Activated CD8-positive, alpha-beta memory T cell treated with anti-CD3 and anti-CD28 coated beads, Interleukin-2, amount 50 U/mL, for 48 hours (primary cell): ENCODE measurements at places on chromosomes 2 and 18.

GRCh38 chr18:2900684-2901422 is 54.0 kb downstream of the EMILIN2 start:
- peak; percentile 42 for DNase-seq

DNA sequence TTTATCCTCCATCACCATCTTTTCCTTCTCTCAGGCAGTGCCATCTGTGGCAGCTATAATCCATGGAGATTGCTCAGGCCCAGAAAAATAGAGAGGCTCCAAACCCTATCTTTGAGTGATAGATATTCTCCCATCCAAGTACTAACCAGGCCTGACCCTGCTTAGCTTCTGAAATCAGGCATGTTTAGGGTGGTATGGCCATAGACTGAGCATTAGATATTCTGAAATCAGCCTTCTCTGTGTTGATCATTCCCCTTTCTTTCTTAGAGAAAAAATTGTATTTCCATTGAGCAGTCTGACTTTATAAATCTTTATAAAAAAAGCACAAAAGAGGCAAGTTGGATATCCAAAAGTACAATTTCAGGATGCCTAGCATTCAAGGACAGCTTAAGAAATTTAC is 131.5 kb upstream of the ACVR2A start:
- DNase-seq = no peak

GRCh38 chr2:12910431-12910830 is 193.7 kb downstream of the TRIB2 start:
- DNase-seq = no peak

GRCh38 chr2:190575263-190575662 is 40.7 kb upstream of the NEMP2 start:
- no peak for DNase-seq

GRCh38 chr2:133231264-133231663 is 337.0 kb downstream of the NCKAP5 start:
- no peak for DNase-seq

DNA sequence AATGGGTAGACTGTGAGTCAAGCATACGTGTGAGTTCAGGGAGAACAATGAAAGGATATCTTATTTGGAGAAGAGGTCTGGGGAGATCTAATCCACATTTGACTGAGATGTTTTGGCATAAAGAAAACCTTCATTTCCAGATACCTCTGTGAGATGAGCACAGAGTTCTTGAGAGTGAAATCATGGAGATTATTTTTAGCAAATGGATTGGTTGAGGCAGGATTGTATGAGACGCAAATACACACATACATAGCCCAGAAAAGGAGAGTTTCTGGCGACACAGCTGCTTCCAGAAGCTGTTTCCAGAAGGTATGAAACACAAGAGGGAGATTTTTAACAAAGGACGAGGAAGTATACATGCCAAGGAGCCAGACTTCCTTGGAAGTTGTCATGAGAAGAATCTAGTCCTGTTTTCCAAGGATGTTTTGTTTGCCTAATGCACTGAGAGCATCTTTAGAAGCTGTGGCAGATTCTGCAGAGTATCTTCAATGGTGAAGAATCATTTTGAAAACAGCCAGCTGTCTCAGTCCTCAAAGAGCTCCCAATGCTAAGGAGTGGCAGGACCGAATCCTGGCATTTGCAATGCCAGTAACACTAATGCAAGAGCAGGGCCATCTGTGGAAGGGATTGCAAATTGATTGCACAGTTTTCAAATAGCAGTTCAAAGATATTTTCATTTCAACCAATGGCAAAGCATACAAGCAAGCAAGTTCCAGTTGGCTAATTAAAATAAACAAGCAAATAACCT is 177.2 kb downstream of the SETBP1 start:
- DNase-seq = no peak

GRCh38 chr18:10381516-10381915 is 72.9 kb upstream of the APCDD1 start:
- DNase-seq = no peak

DNA sequence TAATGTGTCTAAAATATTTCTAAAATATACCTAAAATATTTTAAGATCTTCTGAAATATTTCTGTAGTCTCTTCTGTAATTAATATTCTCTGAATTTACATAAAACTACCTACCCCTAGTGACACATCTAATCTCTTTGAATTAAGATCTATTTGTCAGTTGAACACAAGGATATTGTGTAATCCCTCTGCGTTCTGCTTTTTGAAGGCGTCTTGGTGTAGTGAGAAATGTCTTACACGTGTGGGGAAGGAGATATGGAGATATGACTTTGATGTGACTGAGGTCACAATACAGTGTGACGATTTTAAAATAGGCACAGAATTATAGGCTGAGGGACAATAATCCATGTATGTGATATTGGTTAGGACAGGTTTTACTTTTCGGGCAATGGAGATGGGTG is 79.8 kb downstream of the DOK6 start:
- DNase-seq = no peak

GRCh38 chr2:45300026-45300750 is 290.9 kb upstream of the SIX2 start:
- no peak for DNase-seq

DNA sequence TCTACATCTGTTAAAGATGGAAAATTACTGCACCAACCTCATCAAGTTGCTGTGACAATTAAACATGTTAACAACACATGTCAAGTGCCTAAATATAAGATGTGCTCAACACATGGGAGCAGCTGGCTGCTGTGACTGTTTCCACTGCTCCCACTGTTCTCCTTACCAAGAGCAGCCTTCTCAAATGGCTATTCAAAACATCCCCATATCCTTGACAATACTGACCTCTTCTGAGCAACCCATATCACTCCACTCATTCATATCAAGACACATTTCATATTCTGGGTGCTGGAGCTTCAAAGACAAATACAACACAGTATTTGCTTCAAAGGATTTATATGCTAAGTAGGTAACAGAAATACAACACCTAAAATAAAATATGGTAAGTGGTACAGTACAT is 60.3 kb downstream of the PIAS2 start:
- no peak for DNase-seq

DNA sequence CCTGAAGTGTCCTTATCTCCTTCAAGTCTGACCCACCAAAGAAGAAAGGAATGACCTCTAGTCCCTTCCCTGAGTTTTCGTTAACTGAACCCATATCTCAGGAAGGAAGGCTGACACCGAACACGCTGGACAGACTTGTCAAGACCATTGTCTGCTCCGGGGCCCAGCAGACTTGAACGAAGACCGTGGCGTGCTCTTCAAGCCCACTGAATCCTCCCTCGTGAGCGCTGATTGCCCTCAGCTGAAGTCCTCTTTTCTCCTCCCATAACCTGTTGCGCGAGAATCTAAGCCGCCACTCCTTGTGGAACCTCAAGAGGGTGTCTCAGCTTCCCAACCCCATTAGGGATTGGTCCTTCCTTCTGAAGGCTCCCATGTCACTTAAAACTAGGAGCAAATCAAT is 634 bp upstream of the CNDP1 start:
- DNase-seq = no peak

DNA sequence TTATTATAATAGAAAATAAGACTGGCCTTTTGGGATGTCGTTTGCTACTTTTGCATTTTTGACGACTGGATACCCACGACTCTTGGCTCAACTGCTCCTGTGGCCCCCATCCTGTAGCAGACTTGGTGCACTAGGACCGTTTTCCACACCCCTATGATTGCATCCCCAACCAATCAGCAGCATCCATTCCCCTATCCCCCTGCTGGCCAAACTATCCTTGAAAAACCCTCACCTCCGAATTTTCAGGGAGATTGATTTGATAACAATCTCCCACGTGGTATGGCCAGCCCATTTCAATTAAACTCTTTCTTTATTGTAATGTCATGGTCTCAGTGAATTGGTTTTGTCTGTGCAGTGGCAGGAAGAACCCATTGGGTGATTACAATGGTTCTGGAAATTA is 37.9 kb upstream of the TTR start:
- no peak for DNase-seq

GRCh38 chr18:24629921-24630320 is 169.5 kb downstream of the HRH4 start:
- DNase-seq = no peak

DNA sequence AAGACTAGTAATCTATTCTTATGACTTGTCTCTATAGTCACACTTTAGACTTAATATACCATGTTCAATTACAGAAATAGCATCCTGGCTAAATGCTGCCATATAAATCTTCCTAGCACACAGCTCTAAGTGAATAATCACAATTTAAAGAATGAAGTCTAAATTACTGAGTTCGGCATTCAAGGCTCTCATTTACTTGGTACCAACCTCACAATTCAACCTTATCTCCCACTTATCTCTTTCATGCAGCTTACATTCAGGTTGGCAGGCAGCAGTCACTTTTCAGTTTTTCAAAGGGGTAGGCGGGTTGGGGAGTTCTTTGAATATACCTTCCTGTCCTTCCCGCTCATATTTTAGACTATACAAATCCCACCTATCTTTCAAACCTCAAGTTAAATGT is 1.5 kb downstream of the MMADHC start:
- DNase-seq = no peak

DNA sequence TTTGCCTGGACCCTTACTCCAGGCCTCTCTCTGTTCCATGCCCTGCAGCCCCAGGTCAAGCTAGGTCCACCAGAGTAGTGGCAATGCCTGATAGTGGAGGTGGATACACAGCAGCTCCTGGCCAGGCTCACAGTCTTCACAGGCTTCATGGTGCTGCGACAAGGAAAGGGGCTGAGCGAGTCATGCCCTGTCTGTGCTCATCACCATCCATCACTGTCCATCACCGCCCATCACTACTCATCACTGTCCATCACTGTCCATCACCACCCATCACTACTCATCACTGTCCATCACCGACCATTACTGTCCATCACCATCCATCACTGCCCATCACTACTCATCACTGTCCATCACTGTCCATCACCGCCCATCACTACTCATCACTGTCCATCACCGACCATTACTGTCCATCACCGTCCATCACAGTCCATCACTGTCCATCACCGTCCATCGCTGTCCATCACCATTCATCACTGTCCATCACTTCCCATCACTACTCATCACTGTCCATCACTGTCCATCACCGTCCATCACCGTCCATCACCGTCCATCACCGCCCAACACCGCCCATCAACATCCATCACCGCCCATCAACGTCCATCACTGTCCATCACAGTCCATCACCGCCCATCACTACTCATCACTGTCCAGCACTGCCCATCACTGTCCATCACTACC is 57.1 kb upstream of the OTOS start:
- no peak for DNase-seq

- DNase-seq = no peak
These were observed 103.1 kb upstream of the THOC1 start for GRCh38 chr18:370751-371608.

DNA sequence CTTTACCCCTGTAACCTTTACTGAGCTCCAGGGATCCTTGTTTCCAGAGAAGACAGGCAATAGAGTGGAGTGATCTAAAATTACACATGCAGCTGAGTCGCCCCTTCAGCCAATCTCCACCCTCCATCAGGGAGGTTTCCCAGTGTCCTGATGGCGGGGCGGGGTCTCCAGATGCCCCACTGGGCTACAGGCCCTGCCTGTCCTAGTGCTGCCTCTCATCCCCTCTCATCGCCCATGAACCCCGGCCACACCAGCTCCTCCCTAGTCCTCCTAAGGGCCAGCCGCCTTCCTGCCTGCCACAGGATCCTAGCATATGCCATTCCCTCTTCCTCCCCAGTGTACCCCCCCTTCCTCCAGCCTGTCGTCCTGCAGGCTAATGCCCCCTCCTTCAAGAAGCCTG is 144.1 kb upstream of the GLI2 start:
- DNase-seq = no peak

DNA sequence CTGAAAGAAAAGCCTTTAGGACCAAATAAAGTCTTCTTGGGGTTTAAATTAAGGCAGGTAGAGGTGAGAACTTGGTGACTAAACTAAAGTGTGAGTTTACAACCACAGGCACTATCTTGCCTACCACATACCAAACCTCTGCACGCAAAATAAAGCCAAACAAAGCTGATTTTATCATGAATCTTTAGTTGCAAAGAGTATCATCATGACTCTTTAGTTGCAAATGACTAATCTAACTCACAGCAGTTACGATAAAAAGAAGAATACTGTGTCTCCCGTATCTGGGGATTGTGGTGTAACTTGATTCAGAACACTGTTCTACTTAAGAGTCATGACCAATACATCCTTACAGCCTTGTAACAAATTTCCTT is 11.2 kb downstream of the CFAP210 start:
- DNase-seq = no peak

DNA sequence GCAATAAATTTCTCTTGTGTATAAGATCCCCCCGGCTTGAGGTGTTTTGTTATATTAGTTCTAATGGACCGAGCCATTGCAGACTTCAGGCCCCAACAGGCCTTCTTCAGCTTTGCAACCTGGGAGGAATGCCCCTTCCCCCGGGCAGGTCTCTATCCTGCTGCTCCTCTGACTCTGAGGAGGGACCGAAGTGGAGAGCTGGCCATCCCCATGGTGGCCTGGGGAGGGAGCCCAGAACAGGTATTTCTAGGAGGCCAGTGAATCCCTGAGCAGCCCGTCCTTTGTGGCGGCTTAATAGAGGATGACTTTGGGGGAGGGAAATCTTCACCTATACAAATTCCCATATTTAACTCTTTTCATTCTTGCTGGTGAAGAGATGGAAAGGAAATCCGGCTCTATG is 715.8 kb upstream of the SOX11 start:
- no peak for DNase-seq

GRCh38 chr18:22141211-22141610 is 28.2 kb upstream of the GATA6 start:
- no peak for DNase-seq

DNA sequence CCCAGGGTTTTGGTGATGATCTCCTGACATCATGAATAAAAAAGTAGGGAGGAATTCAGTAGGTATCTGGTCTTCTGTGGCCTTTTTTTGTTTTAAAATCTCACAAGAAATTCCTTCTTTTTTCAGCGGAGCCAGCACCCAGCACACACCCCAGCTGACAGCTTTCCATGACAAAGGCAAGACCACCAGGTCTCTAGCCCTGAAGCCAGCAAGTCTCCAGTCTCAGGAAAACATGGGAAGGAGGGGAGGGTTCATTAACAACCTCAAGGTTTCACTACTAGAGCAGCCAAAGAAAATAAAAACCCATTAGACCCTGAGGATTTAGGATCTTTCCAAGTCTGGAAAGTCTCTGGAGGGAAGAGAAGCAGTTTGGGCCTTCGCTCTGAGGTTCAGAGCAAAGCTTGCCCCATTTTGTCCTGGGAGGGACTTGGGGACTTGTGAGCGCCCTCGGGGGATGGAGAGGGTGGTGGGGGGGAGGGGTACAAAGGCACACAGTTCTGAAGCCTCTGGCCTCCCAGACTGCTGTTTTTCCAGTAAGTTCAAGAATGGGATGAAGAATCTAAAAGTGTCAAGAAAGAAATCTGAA is 9.0 kb downstream of the FOXI3 start:
- no peak for DNase-seq

DNA sequence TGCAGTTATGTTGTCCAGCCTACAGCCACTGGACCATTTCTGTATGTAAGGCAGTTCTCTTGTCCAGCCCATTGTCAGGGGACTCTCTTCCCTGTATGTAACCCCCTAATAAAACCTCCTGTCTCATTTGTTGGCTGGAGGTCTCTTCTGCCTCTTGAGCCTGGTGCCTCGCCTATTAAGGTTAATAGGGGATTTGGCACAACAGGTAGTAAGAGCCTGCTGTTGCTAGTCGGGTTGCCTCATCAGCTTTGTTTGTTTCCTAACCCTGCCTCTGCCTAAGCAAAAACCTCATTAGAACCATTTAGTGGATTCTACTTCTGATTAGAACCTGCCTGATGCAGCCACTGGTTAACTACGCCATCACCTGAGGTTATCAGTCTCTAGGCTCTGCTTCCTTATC is 62.2 kb upstream of the STPG4 start:
- DNase-seq = no peak
